ENCODE measurements at places on chromosomes 6 and 20.

DNA sequence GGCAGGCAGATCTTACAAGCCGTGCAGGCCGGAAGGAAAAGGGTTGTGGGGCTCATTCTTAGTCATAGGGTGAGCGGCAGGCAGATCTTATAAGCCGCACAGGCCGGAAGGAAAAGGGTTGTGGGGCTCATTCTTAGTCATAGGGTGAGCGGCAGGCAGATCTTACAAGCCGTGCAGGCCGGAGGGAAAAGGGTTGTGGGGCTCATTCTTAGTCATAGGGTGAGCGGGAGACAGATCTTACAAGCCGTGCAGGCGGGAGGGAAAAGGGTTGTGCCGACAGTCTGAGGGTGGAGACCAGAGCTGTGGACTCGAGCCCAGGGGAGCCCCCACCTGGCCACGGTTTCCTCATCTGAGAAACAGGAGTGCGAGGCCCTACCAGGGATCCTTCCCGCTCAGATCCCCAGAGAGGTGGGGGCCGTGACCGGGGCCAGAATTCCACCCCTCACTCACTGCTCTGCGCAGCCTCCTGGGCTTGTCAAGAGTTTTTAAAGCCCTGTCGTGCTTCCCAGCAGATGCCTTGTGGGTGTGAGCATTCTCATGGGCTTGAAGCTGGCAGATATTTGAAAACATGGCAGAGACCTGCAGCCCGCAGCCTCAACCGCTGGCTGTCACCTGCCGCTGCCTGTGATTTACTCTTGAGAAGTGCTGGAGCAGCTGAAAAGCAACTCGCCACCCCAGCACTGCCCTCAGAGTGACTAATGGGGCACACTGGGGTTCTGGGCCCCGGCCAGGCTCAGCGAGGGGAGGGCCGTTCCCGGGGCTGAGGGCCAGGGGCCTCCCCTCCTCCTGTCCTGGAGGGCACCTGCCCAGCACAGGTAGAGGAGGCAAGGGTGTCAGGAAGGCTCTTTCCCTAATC, 31.9 kb downstream of the NTSR1 start:
- DNase-seq = peak; percentile 80

DNA sequence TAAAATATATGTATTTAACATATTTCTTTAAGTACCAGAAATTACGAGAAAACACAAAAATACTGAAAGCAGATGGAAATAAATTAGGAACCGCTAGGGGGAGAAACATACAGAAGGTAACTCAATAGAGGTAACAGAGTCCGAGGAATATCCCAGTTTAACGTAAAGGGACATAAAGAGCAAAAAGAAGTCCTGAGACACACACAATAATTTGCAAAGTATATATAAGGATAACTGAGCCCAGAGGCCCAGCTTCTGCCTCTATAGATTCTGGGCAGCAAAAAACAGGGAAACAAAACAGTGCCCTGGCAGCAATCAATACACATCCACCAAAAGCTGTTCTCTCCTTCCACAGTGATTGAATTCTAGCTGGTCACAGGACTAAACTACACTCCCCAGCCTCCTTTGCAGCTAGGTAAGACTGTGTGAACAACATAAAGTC, 15.1 kb downstream of the TBC1D32 start:
- DNase-seq = no peak

- peak; percentile 17 for DNase-seq
These were observed 25.8 kb downstream of the SNRNP48 start for GRCh38 chr6:7615611-7616383.

DNA sequence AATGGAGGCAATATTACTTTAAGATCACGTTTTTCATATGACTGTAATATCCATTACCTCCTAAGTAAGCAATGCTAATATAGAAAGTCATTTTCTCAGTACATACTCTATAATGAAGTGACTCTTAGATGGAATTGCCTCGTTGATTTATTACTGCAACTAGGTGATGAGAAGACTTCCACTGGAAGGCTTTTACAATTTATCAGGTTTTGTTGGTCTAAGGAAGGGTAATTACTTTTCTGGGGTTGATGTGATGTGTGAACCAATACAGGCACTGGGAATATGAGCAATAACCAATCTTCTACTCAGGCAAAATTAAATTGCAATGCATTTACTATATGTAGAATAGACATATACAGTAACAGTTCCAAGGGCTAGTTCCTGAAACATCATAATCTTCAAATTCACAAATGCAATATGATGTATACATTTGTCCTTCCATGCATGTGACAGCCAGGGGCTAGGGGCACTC, 635.0 kb downstream of the QKI start:
- DNase-seq = no peak
